Stimulated activated CD4-positive, alpha-beta T cell treated with anti-CD3 and anti-CD28 coated beads, Interleukin-1b, Interleukin-23, amount 100 ng/mL, for 1 hour (primary cell): ENCODE measurements at places on chromosomes 1 and 21.

- DNase-seq = no peak
Measured at GRCh38 chr1:196043268-196043667, 565.0 kb downstream of the KCNT2 start.

- no peak for DNase-seq
Measured at GRCh38 chr1:87314091-87314490, 14.6 kb upstream of the LMO4 start.

GRCh38 chr1:246828818-246829217, 102.9 kb downstream of the AHCTF1 start:
- DNase-seq = no peak

GRCh38 chr1:201173736-201174135, 16.9 kb upstream of the IGFN1 start:
- no peak for DNase-seq

DNA sequence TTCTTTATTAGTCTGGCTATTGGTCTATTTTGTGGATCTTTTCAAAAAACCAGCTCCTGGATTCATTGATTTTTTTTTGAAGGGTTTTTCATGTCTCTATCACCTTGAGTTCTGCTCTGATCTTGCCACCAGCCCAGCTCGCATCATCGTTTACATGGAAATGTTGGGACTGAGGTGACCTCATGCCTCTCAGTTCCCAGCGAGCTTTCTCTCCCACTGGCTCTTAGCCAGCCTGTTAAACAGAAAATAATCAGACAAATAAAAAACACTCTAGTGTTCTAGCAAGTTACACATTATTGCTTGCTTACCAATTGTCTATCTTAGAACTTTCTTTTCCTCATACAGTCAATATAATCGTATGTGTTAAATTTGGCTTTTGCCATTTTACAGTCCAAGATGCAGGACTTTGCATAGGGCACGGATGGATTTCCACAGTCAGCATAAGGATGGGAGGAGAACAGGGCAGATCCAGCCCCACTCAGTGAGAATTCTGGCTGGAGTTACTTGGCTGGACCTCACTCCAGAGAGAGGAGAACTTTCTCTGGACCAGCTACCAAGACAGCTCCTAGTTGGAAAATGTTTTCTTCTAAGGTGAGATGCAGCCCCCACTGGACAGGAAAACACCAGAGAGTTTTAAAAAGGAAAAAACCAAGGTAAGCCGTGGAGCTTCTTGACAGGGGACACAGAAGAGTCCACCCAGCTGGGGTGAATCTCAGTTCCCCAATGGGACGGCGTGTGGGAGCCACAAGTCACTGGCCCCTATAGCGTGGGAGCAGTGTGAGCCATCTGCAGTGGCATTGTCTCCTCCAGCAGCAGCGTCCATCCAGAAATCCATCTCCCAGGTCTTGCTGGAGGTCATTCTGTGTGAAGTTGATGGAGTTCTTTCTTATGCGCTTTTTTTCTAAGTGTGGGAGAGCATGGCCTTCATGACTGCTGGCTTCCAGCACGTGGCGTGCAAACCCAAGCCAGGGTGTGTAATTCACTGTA, 17.6 kb downstream of the PGBD2 start:
- DNase-seq = no peak

- DNase-seq = no peak
Measured at GRCh38 chr1:93499075-93499474, 51.2 kb downstream of the FNBP1L start.

GRCh38 chr1:155326020-155326526, 5.4 kb downstream of the RUSC1 start:
- no peak for DNase-seq

- no peak for DNase-seq
Measured at GRCh38 chr1:224498574-224499170, 64.1 kb upstream of the WDR26 start.

- no peak for DNase-seq
Measured at GRCh38 chr21:45588086-45588825, 46.0 kb upstream of the SLC19A1 start.

GRCh38 chr1:151947140-151947539, 37.8 kb upstream of the THEM4 start:
- no peak for DNase-seq

GRCh38 chr1:87111659-87112371, 197.4 kb downstream of the HS2ST1 start:
- no peak for DNase-seq

DNA sequence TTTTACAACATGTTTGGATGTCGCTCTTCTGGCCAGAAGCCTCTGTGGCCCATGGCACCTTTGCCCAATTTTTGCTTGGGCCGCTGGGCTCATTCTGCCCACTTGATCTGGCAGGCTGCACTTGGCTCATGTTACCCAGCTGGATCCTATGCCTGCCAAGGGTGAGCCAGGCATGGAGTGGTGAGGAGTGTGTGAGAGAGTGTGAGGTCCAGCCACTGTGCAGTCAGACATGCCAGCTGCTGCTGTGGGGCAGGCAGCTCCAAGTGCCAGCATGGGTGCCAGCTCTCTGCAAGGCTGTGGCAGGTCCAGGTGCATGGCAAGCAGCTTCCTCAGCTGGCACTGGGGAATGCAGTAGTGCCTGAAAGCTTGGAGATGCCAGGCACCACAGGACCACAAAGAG, 71.0 kb downstream of the EBNA1BP2 start:
- DNase-seq = no peak
